ENCODE measurements at places on chromosomes 1 and 21. TPM values are rescaled to one million over a fixed set of nuclear protein-coding genes. Genes with fewer than 3 reads are reported as not detected.

DNA sequence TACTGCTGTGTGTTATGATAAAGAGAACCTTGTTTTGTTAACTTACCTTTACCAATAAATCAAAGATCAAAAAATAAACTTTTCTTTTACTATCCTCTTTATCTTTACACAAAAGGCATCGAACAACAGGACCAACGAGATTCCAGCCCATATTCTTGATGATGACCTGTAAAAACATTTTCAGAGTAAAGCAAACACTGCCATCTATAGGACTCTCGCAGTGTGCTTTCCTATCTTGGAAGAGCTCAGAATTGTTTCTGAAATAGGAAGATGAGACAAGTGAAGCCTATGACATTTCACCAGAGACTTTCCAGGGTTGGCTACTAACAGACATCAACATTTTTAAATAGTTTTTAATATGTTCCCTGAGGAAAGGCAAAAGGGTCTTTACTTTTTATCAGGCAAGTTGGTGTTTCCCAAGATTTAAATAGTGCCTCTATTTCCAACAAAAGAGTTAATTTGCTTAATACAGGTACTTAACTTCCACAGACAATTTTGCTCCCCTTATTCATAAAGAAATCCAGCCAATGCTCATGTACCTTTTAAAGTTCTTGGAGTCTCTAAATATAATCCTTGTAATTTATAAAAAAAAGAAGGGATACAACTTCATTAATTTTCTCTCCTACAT is 7.3 kb downstream of the GLMN start:
- H3K27me3 ChIP-seq: no peaks in the 10 kb centered on the region
- DNase-seq: no peak
- H3K36me3 ChIP-seq: peaks cover 8% of the 10 kb centered on the region

DNA sequence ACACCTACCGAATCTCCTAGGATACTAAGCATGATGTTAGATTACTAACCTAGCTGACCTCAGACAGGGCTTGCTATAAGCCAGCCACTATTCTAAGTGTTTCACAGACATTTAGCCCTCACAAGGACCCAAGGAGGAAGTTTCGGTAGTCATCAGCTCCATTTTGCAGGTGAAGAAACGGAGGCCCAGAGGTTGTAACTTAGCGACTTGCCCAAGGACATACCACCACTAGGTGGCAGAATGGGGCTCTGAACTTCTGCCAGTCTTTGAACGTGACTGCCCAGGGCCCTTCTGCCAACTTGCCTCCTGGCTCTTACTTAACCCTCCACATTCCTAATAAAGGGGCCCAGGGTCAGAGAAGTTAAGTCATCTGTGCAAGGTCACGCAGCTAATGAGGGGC is 283.5 kb downstream of the C1orf94 start:
- H3K4me1 ChIP-seq: no peaks in the 10 kb centered on the region
- no peaks in the 10 kb centered on the region for H3K27me3 ChIP-seq
- H3K36me3 ChIP-seq: no peaks in the 10 kb centered on the region
- DNase-seq: peak; percentile 40

GRCh38 chr1:89360716-89361115 is 3.1 kb upstream of the GBP6 start:
- H3K4me3 ChIP-seq: no peak overlapping the region
- DNase-seq: no peak
- H3K36me3 ChIP-seq: no peaks in the 10 kb centered on the region
- H3K27me3 ChIP-seq: no peaks in the 10 kb centered on the region

GRCh38 chr1:221725735-221726672 is 15.9 kb downstream of the DUSP10 start:
- H3K27ac ChIP-seq: peak overlapping the region; percentile 61
- no peak overlapping the region for H3K4me3 ChIP-seq
- H3K27me3 ChIP-seq: no peaks in the 10 kb centered on the region
- H3K36me3 ChIP-seq: no peaks in the 10 kb centered on the region
- H3K4me1 ChIP-seq: peaks cover 7% of the 10 kb centered on the region

DNA sequence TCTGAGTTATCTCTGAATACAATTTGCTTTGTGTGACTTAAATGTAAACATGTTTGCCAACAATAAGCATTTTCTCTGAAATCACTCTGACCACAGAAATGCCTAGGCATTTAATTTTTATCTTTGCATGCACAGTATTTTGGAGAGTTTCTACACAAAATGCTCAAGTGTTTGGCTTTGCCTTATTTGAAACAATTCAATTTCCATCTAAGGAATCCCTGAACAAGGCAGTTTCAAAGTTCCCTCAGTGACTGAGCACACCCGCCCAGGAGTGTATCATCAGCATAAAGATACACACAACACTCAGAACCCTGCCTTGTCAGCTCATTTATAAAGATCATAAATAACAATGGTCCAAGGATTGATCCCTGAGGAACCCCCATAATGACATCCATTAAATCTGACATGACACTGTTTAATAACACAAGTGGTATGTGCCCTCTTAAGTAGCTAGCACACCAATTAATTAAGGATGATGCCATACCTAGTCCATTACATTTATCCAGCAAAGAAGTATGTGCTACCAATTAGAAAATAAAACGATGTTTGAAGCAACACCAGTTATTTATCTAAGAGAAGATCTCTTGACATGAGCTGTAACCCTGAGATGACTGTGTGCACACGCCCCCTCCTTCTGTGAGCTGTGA is 585.8 kb downstream of the ADGRL2 start:
- no peaks in the 10 kb centered on the region for H3K27me3 ChIP-seq
- H3K27ac ChIP-seq: no peak overlapping the region
- DNase-seq: no peak
- H3K4me3 ChIP-seq: no peak overlapping the region
- H3K36me3 ChIP-seq: no peaks in the 10 kb centered on the region

- H3K27me3 ChIP-seq: no peaks in the 10 kb centered on the region
- no peak overlapping the region for H3K4me3 ChIP-seq
- no peaks in the 10 kb centered on the region for H3K4me1 ChIP-seq
- H3K27ac ChIP-seq: no peak overlapping the region
Measured at GRCh38 chr1:33725556-33726160, 138.2 kb upstream of the HMGB4 start.

DNA sequence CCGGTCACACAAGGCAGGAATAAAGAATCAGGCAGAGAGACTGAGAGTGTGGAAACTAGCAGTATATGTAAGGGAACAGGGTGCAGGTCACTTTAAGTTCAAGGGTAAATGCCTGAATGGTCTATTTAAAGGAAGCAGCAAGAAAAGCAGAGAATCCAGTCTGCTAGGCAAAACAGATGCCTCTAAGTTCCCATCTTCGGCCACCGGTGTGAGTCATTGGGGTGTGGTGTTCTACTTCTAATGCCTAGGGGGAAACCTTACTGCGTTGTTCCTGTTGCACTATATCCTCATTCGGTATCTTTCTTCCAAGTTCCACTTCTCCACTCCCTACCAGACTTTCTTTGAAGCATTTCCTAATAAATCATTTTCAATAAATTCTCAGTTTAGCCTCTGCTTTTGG is 259.9 kb downstream of the HHIPL2 start:
- H3K4me3 ChIP-seq: no peak overlapping the region
- H3K27me3 ChIP-seq: no peaks in the 10 kb centered on the region
- no peak for DNase-seq

DNA sequence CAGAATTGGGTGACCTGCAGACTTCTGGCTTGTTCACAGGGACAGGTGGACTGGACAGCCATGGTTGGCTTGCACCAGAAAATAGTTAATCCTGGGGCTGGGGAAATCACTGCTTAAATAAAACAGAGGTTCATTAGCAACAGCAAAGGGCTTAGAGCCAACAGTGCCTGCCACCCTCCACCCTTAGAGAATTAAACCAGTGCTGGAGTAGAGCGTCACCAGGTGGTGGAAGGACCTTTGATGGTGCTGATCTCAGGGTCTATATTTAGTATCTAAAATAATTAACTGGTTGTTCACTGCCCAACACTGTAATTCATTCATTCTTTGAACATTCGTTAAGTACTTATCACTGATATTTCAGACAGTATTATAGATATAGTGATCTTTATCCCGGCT is 34.7 kb upstream of the PDE9A start:
- no peak for DNase-seq
- no peaks in the 10 kb centered on the region for H3K36me3 ChIP-seq
- no peak overlapping the region for H3K27ac ChIP-seq
- peaks cover 25% of the 10 kb centered on the region for H3K27me3 ChIP-seq

DNA sequence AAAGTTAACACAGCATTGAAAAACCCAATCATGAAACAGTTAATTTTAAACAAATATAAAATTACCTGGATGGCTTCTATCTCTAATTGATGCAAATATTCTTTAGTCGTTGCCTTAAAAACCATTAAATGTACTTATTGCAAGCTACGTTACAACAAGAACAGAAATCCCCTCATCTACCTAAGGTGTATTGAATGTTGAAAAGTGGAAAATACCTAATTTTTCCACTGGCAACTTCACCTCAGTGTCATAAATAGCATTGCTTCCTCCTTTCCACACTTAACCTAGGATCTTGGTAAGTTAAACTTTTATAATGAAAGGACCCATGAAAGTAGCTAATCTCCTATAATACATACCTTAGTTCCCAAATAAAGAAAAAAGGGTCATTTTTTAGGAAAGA is 5.4 kb downstream of the GADD45A start:
- H3K4me3 ChIP-seq: no peak overlapping the region
- H3K27me3 ChIP-seq: no peaks in the 10 kb centered on the region
- H3K27ac ChIP-seq: no peak overlapping the region
- DNase-seq: no peak
- H3K4me1 ChIP-seq: peaks cover 7% of the 10 kb centered on the region

The ILDR2 gene
- not detected for total RNA-seq

The NFIA gene
- 67.7 TPM for total RNA-seq

The LIX1L gene
- 55.5 TPM for total RNA-seq

The HAO2 gene
- 0.17 TPM for total RNA-seq

Measured in adrenal gland (tissue), 19 donors.